ENCODE measurements at places on chromosomes 7 and 10. TPM values are rescaled to one million over a fixed set of nuclear protein-coding genes. Genes with fewer than 3 reads are reported as not detected.

- DNase-seq = no peak
These were observed 44.5 kb downstream of the HSPA12A start for GRCh38 chr10:116697816-116698215.

ELMO1 gene
- total RNA-seq = 17.3 TPM

- no peak for DNase-seq
These were observed 35.1 kb upstream of the NPVF start for GRCh38 chr7:25263337-25263736.

DNA sequence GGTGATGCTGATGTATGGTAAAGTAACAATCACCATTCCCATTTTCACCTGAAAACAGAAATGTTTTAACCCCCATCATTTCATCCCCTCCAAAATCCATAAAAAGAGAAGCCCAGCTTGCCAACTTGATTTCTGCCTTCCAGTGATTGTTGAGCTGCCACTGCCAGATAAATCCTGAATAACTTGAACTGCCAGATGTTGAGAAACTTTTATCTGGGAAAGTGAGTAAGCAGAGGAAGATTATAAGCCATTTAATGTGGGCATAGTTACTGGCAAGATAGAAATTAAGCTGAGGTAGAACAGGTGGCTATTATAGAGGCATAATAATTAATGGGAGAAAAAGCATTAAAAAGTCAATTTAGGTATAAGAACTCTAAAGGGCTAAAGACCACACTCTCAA is 534.1 kb downstream of the ANKRD7 start:
- DNase-seq = no peak

MSMB gene
- total RNA-seq = not detected

CHRM2 gene
- total RNA-seq = 24.8 TPM

DNA sequence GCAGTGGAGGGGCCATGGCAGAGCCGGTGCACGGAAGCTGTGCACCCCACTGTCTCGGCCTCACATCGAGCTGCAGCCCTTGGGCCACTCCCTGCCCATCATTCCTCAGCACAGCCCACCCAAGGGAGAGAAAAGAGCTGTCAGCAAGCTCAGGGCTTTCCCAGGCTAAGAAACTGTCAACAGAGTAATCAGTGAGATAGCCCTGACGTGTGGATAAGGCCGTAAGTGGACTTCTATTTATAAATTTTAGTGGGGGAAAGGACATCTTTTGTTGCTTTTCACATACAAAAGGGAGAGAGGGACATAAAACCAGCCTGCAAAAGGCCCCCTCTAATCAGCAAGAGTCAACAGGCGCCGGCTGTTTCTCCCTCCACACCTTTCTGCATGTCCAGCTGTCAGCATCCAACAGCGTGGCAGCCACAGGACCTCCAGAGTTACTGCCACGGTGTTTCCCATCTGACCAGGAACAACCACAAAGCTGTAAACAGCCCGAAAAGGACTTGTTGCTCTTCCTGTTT is 56.8 kb upstream of the DDC start:
- peak; percentile 43 for DNase-seq

SLIT1 gene
- total RNA-seq = 0.31 TPM

TSPAN15 gene
- 7.6 TPM for total RNA-seq

- no peak for DNase-seq
These were observed 54.8 kb downstream of the LYZL1 start for GRCh38 chr10:29343607-29344038.

GRCh38 chr10:62980687-62981086 is 152.4 kb upstream of the NRBF2 start:
- no peak for DNase-seq

DNA sequence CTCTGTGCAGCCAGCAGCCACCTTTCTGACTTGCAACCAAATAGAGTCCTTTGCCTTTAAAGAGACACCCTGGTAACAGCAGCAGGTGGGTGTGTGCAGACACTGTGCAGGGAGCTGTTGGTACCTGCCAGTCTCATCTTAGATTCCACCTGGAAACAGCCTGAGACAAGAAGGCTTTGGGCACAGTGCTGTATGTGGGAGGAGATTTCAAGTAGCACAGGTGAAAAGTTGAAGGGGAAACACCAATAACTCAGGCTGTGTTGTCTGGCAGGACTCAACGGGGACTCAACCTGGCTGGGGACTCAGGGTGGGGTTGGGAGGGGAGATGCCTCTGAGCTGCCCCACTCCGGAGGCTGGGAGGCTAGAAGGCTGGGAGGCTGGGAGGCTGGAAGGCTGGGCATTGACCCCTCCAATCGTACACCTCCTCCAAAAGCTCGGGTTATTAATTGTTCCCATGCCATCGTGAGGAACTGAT is 6.7 kb downstream of the CPXM2 start:
- no peak for DNase-seq

OR2A12 gene
- total RNA-seq = not detected

DNA sequence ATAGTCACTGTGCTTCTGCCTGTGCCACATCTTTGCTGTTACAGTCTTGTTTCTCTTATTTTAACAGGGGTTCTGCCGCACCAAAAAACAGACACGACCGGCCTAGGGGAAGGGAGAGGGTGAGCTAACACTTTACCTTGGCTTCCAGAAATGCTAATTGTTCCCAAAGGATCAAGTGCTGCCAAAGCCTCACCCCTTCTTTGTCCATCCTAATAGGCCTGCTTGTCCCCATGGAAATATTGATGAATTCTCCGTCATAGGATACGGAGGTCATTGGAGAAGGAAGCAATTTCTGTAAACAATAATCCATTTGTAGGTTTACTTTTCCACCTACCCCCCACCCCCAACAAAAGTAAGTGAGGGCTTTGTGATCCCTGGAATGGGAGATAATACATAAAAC is 567.3 kb downstream of the KCNMA1 start:
- DNase-seq = no peak

DNA sequence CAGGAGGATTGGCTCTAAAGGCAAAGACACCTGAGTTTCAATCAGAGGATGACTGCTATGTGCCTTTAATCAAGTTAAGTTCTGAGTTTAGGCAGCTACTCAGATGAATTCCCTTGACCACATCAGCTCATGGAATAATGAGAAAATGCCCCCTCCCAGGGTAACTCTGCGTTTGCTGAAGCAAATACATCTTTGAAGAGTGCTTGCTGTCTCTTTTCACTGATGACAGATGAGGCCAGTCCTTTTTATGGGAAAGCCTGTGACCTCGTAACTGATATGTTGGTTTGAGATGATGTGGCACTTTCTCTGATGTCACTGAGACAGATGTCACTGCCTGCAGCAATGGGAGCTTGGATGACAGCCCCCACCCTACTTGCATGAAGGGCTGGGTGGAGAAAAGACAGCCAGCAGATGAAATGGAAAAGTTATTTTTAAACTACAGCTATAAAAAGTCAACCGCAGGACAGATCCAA is 43.7 kb upstream of the DGKI start:
- no peak for DNase-seq

DNA sequence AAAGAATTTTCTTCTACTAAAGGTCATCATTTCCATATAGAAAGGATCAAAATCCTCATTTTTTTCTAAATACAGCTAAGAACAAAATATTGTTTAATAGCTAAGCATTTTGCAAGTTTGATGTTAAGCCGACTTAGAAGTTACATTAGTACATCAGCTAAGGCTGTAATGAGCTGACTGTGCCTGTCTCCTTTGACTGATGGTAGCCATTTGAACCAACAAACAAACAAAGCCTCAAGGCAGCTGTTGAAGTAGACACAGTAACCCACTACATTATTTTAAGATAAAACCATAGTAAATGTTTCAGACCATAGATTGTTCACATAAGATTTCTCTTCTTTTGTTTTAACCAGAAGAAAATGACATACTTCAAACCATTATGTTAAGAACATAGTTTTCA is 210.9 kb upstream of the VSTM2A start:
- no peak for DNase-seq

DNA sequence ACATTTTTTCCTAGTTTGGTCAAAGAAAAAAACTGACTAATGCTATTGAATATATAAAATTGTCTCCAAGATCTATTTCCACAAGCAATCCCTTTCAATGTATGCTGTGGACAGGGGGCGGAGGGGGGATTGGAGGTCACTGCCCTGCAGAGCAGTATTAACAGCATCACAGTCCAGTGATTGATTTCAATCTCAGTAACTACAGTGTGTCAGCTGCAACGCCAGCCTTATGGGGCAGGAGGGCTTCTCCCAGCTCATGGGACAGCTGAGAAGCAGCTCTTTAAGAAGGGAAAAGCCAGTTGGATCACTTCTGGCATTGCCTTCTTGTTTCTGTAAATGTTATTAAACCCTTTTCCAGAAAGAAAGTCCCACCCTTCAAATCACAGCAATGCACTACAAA is 65.0 kb downstream of the RAPGEF5 start:
- no peak for DNase-seq

GRCh38 chr10:115830265-115830970 is 442.6 kb downstream of the GFRA1 start:
- DNase-seq = no peak

GRCh38 chr10:63434866-63435854 is 30.6 kb downstream of the JMJD1C start:
- no peak for DNase-seq

DNA sequence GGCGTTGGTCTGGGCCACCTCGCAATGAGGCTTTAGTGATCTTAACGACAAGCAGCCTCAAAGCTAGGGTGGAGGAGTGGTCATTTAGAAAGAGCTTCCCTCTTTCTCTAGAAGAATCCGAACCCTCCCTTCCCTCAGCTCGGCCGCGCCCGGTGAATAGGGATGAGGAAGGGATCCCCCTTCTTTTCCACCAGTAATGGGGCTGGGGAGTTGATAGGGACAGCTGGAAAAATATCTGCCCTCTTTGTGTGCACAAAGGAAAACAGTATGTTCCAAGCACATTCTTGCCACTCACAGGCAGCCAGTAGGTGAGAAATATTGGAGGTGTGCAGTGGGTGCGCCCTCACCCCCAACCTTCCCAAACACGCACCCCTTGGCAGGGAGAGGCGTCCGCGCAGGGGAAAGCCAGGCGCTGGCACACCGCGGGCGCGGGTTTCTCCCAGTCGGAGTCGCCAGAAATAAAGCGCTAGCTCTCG is 6.5 kb downstream of the DLX5 start:
- DNase-seq = no peak

DNA sequence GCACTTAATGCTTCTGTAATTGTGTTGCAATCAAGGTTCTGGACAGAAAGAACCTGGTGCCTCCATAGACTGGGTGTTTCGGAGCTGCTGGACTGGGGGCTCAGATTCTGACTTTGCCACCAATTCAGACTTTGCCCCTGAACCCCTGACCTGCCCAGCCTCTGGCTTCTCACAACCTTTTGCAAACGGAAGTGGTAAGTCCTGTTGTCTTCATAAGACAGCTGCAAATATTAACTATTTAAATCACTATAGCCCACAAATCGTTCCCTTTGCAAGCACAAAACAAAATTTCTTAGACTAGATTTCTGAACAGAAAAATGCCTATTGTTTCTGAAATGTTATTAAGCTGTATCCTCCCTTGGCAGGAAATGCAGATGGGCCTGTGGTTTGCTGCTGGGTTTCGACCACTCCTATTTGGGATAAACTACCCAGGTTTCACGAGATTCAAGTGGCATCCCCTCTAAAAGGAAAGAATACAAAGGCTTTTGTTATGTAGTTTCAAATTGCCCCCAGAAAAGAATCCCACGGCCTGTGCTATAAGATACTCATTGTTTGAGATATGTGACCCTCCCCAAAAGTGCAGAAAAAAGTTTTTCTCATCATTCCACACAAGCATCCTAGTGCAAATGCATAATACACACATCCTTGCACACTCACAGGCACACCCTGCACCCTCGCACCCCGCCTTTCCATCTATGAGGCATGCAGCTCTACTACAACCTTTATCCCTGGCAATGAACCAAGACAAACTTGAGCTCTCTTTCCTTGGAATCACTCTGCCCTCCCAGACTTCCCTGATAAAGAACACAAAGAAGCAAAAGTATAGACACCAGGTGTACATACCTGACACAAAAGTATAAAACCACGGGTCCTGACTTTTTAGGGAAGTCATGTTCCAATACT is 209.1 kb downstream of the PRPF18 start:
- no peak for DNase-seq

GRCh38 chr7:101015626-101016025 is 4.3 kb upstream of the MUC17 start:
- DNase-seq = no peak

UNCX gene
- total RNA-seq = not detected

DNA sequence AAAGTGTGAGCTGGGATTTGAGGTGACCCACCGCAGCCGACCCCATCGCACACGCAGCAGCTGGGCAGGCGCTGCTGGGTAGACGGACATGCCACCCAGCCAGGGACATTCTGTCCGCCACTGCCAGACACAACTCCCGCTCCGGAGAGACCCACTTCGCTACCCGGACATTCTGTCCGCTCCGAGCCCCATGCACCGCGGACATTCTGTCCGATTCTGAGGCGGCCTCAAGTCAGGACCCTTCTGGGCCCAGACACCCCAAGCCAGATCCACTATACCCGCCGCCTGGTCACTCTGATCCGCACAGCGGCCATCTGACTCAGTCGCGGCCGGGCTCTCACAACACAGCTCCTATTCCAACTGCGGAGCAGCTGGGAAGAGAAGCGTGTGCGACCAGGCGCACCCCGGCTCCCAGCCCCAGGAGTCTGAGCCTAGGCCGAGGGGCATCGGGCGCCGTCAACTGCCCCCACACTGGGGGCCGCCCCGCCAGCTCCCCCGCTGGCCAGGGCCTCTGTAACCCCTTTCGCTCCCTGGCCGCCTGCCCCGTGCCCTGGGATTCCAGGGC is 763 bp downstream of the PITX3 start:
- no peak for DNase-seq

- no peak for DNase-seq
These were observed 36.0 kb downstream of the PRKAR2B start for GRCh38 chr7:107080533-107080932.

DNA sequence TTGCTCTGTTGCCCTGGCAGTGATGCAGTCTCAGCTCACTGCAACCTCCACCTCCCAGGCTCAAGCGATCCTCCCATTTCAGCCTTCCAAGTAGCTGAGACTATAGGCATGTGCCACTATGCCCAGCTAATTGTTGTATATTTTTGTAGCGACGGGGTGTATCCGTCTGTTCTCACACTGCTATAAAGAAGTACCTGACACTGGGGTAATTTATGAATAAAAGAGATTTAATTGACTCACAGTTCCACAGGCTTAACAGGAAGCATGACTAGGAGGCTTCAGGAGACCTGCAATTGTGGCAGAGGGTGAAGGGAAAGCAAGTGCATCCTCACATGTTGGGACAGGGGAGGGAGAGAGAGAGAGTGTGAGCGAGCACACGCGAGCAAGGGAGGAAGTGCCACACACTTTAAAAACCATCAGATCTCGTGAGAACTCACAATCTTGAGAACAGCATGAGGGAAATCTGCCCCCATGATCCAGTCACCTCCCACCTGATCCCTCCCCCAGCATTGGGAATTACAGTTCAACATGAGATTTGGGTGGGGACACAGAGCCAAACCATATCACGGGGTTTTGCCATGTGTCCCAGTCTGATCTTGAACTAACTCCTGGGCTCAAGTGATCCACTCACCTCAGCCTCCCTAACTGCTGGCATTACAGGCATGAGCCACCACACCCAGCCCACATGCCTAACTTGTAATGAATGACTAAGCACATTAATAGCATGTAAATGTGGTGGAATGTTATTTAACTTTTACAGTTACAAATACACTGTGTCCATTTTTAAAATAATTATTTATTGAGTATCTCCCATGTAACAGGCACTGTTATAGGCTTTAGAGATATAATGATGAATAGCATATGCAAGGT is 65.5 kb downstream of the RALA start:
- no peak for DNase-seq

GRCh38 chr10:77593771-77594470 is 43.7 kb downstream of the KCNMA1 start:
- no peak for DNase-seq

ANXA8L1 gene
- not detected for total RNA-seq

- peak; percentile 62 for DNase-seq
These were observed 4.1 kb upstream of the NT5C2 start for GRCh38 chr10:103197174-103197573.

SOSTDC1 gene
- total RNA-seq = not detected

USP6NL gene
- total RNA-seq = 11.1 TPM

GALNT17 gene
- 56.6 TPM for total RNA-seq
